ENCODE measurements at places on chromosomes 5 and 9.

GRCh38 chr9:94719878-94720277, 6.6 kb upstream of the AOPEP start:
- no peak for DNase-seq

DNA sequence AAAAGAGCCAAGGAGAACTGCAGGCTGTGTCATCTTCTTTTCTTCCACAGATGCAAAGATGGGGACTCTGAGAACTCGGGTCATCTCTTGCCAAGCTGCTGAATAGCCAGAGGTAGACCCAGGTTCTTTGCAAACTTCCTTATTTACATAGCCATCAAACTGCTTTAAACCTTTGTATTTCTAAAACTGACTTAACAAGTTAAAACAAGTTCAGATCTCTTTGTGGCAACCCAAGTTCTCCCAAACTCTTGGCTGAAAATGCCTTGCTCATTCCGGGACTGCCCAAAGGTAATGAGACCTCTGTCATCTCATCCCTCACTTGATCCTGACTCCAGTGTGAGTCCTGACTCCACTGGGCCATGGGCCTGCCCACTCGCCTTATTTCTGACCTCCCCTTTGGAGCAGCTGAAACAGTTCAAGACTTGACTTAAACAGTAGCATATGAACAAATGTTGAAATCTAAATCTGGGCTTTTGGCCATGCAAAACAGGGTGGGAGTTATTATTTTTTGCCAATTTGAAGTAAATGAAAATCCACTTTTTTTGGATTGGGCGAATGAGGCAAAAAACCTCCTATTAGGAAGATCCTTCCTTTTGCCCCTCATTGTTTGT, 50.6 kb downstream of the FBXL7 start:
- no peak for DNase-seq

GRCh38 chr5:138502121-138502520, 36.8 kb downstream of the EGR1 start:
- DNase-seq: no peak

GRCh38 chr9:90803860-90804593, 2.4 kb downstream of the SYK start:
- no peak for DNase-seq

- peak; percentile 28 for DNase-seq
Measured at GRCh38 chr9:5910413-5911057, 19.8 kb downstream of the MLANA start.

- no peak for DNase-seq
Measured at GRCh38 chr9:84751921-84752320, 82.4 kb downstream of the NTRK2 start.

GRCh38 chr9:29701559-29701958, 2128.3 kb upstream of the C9orf72 start:
- no peak for DNase-seq

DNA sequence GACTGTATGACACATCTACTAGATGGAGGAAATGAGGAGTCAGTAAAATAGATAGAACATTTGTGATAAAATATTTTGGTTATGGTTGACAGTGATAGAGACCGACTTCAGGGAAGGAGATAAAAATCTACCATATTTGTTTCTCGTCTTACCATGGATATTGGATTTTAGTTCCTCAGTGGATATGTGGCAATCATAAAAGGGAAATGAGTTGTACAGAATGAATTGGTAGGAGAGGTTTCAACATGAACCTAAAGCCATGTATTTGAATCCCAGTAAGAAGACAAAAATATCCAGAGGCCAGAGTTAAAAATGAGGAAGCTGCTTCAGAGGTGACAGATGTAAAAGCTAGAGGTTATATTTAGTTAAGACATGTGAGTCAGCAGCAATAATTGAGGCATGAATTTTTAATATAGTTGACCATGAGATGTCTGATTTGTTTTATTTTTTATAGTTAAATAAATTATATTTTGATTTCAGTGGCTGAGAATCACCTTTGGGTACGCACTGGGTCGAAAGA, 480.4 kb upstream of the TUSC1 start:
- no peak for DNase-seq

DNA sequence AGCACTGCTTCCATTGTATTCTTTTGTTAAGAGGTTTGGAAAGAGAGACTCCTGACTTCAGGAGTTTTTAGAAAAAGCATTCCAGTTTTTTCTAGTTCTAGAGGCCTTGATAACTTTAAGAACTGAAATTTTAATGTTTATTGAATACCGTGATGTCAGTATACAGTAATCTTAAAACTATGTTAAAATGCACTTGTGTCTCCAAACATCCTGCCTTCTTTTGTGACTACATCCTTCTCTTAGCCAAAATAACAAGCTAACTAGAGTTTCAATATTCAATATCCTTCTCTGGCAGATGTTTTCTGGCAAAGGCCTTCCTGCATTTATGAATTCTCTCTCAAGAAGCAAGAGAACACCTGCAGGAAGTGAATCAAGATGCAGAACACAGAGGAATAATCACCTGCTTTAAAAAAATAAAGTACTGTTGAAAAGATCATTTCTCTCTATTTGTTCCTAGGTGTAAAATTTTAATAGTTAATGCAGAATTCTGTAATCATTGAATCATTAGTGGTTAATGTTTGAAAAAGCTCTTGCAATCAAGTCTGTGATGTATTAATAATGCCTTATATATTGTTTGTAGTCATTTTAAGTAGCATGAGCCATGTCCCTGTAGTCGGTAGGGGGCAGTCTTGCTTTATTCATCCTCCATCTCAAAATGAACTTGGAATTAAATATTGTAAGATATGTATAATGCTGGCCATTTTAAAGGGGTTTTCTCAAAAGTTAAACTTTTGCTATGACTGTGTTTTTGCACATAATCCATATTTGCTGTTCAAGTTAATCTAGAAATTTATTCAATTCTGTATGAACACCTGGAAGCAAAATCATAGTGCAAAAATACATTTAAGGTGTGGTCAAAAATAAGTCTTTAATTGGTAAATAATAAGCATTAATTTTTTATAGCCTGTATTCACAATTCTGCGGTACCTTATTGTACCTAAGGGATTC, 43.1 kb downstream of the NDFIP1 start:
- DNase-seq: peak; percentile 22

GRCh38 chr9:120544441-120544840, 35.5 kb downstream of the CDK5RAP2 start:
- no peak for DNase-seq

- no peak for DNase-seq
Measured at GRCh38 chr5:7395947-7396712, at the start of gene ADCY2. Gene ADCY2, plus strand, starts transcription at chr5:7396138. Its CDS starts 159 bp downstream, at chr5:7396297.

GRCh38 chr9:132589148-132590036, 7.0 kb downstream of the BARHL1 start:
- DNase-seq: no peak

- no peak for DNase-seq
Measured at GRCh38 chr9:70902692-70903131, 218.7 kb downstream of the TRPM3 start.

GRCh38 chr9:21833090-21833801, 30.8 kb downstream of the MTAP start:
- no peak for DNase-seq

DNA sequence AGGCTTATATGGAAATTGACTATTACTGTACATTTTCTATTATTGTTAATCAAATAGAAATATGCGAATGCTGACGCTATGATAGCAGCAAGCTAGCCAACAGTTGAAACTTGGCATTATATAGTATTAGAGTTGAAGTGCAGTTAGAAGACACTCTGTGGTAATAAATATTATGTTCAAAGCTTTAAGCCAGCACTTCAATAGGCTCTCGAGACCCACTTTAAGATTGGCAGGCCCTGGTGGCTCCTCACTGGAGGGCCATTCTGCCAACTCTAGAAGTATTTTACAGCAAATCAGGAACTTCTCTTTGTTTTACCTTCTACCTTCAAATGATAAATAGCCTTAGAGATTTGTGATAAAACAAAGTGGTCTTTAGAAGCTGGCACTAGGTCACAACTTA, 2029.0 kb upstream of the WWC1 start:
- no peak for DNase-seq

DNA sequence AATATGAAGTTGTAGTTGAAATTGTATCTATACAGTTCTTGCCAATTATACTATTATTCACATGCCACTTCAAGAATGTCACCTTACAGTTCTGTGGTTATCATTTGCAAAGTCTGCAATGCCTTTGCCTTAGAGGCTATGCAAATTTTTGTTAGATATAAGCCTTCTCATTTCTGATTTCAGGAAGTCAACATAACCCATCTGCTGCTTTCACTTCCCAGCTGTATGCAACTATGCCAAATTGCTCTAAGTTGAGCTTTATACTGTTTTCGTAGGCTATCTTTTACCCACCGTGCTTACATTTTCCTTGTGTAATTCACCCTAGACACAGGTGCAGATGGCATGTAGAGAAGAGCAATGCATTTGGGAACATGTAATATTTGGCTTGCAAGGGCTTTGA, 1083.0 kb downstream of the CDH9 start:
- DNase-seq: no peak

DNA sequence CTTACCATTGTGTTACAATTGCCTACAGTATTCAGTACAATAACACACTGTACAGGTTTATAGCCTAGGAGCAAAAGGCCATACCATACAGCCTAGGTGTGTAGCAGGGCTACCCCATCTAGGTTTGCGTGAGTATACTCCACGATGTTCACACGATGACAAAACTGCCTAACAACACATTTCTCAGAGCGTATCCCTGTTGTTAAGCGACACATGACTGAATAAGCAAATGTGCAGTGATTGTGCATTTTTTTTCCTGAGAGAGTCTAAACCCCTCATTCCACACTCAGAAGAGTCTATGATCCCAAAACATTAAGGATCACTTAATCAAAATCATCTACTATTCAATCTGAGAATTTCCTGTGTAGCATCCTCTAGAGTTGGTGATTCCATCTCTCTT, 68.4 kb upstream of the GABRP start:
- DNase-seq: no peak

- DNase-seq: no peak
Measured at GRCh38 chr9:126367139-126367538, 40.5 kb downstream of the MVB12B start.

DNA sequence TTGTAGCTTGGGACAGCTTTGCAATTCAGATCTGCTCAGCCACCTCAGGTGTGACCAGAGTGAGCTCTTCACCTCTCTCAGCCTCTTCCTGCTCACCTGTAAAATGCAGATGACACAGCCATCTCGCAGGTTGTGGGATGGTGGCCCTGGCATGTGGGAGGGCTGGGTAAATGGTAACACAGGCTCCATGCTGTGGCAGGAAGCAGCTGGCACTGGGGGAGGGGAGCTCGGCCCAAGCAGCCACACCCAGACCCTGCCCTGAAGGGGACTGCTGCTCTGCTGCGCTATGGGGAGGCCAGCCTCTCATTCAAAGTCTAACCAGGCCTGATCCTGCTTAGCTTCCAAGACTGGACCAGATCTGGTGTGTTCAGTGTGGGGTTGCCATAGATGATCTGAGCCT, 24.1 kb downstream of the PHF2 start:
- DNase-seq: no peak

DNA sequence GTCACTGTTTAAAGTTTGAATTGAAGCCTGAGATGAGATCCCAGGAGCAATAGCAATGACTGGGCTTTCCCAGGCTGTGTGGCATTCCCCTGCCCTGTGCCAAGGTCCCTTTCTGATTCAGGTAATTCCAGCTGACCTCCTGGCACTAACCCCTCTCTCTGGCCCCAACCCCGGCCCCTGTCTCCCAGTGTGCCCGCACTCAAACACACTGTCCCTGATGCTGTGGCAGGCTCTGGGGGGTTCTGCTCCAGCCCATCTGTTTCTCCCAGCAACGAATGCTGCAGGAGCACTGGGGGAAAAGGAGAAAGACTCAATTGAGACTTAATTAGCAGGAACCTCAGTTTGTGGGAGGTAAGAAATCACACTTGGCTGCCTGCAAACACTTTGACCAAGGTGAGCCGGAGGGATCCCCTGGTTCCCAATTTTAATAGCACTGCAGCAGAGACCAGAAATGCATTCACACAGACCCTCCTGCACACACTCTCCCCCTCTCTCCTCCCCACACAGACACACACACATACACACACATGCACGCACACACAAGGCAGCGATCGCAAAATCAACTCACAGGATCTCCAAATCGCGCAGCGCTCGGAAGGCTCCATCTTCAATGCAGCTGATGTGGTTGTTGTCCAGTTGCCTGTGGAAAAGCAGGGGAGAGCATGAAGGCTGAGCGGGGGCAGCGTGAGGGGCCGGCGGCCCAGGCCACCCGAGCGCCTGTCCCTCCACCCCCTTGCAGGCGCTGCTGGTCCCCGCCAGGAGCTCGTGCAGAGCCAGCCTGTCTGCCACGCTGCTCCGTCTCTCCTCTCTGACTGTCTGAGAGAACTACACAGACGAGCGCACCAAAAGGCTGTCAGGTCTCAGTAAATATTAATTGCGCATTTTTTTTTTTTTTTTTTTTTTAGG, 265.1 kb upstream of the PANK3 start:
- no peak for DNase-seq

GRCh38 chr5:36179950-36180349, 28.0 kb downstream of the SKP2 start:
- DNase-seq: no peak

DNA sequence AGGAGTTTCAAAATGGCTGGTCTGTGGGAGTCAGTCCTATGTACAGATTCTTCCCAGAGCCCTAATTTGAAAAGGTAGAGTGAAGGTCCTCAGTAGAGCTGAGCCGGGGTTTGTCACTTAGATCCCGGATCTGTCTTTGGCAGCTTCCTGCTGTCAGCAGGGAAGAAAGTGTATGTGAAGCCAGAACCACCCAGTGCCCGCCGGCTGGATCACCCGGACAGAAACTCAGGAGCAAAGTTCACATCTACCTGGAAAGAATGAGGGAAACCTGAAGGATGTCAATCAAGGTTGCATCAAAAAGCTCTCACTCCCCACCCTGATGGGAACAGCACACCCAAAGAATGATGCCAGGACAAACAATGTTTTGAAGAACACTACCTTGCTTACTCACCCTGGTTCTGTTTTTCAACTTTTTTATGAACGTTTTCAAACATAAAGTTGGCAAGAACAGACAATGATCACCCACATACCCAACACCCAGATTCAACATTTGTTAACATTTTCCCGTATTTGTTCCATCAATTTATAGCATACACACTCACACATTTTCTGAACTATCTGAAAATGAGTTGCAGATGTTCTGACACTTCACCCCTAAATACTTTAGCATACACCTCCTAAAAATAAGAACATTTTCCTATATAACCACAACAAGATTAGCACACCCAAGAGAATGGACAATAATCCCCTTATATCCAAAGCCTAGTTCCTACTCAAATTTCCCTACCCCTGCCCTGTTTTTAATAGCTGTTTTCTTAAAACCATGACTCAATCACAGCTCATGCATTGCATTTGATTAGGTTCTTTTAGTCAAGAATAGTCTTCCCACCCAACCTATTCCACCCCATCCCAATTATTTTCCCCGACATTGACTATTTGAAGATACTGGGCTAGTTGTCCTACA, 133.9 kb downstream of the LHFPL2 start:
- DNase-seq: no peak

GRCh38 chr9:68457803-68458202, 82.9 kb downstream of the TMEM252 start:
- DNase-seq: no peak
